ENCODE measurements at places on chromosomes 11 and 22.

DNA sequence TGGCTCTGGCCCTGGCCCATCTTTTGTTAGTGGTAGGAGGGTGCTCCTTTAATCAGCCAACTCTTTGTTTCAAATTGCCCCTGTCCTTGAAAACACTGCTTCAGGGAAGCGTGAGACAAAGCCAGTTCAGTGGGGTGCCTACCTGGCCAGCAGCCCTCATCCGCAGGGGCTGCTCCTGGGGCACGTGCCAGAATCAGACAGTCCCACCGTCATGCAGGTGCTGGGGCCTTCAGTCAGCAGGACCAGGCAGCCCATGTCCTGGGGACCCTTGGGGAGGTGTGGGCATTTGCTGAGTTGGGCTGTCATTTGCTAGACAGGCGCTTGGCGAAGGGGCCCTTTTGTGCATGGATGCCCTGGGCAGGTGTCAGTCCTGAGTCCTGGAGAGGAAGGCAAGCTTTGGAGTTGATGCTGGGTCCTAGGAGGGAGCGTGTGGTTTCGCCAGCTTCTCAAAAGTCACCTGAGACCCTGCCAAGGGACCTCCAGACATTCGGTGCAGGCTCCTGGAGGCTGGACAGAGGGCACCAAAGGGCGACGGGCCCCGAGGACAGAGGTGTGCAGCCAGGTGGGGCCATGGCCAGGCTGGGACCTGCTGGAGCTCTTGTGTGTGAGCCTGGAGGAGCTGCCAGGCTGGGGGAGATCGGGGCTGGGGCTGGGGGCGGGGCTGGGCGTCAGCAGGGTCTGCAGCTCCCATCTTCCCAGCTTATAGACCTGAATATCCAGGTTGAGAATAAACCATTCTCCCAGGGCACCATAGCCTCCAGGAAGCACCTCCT is 15.0 kb upstream of the RTN4R start:
- no peak for DNase-seq

DNA sequence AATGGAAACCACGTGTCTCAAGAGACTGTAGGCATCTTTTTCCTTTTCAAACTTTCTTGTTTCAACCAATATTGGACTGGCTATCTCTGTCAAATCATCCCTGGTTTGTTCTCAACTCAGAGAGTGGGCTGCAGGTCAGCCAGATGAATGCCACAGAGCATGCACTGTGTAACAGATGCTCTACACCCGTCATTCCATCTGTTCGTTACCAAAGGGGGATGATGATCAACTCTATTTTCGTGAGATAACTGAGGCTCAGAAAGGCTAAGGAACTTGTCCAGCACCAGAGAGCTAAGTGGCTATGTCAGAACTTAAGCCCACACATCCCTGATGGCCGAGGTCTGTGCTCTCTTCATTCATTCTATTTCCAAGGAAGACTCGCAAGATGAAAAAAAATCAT is 42.1 kb downstream of the SLC1A2 start:
- no peak for DNase-seq

GRCh38 chr11:66178871-66179270 is 89.6 kb upstream of the RAB1B start:
- DNase-seq = no peak

DNA sequence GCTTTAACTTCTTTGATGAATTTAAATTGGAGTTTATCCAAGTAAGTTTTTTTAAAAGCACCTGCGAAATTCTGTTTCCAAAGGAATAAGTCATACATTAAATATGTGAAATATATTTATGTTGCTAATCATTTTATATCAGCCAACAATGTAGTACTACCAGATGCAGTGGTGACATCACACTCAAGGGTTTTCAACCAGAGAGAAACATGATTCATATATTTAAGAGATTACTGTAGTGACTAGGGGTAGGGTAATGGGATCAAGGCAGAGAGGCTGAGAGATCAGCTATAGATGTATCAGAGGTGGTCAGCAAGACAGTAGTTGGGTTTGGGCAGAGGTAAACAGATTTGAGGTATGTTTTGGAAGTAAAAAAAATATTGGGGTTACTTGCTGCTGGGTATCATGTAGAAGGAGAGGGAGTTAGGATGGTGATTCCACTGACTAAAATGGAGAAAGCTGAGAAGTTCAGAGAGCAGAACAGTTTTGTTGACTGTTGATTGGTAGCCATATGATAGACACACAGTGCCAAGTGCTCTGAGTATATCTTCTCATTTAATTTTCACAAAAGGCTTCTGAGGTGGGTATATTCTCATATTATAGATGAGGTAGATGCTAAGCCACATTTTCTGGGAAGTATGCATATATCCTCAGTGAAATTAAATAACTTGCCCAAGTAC is 39.4 kb downstream of the CEP57 start:
- no peak for DNase-seq

DNA sequence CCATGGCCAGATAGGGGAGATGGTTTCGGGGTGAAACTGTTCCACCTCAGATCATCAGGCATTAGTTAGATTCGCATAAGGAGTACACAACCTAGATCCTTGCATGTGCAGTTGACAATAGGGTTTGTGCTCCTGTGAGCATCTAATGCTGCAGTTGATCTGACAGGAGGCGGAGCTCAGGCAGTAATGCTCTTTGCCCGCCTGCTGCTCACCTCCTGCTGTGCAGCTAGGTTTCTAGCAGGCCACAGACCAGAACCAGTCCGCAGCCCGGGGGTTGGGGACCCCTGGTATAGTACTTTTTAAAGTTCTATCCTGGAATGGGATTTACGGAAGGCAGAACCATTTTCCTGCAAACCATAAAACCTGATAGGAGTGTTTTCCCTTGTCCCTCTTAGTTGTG is 54.6 kb downstream of the POLD3 start:
- DNase-seq = no peak

- no peak for DNase-seq
Observed at GRCh38 chr11:44825058-44825785, 98.5 kb downstream of the TSPAN18 start.

DNA sequence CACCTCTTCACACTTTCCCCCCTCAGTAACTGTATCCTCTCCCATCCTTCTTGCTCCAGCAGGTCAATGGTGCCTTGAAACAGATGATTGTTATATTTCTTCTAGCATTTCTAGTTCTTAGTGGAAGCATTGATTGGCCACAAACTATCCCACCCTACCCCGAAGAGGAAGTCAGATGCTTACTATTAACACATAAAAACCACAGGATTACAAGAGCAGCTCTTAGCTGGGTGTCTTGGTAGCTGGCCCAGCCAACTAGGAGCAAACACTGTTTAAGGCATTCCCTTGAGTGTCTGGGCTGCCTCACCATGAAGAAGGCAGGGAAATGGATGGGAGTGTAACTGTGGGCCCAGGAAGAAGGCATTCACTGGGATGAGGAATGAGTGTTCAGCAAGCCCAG is 176.6 kb downstream of the GRIK4 start:
- DNase-seq = no peak

DNA sequence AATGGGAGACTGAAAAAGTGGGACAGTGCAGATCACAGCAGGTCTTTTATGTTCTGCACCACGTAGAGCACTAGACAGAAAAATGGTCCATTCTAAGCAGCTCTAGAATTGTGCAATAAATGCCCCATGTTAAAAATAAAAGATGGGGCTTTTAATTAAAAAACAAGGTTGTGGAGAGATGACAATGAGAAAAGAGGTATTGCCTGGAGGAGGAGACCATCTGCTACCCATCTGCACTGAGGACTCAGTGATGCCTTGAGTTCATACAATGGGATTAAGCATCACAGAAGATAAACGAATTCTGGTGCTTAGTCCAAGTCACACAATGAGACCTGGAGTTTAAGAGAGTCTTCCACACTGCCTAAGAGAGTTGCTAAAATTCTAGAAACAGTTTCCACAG is 73.6 kb downstream of the PAK1 start:
- no peak for DNase-seq

DNA sequence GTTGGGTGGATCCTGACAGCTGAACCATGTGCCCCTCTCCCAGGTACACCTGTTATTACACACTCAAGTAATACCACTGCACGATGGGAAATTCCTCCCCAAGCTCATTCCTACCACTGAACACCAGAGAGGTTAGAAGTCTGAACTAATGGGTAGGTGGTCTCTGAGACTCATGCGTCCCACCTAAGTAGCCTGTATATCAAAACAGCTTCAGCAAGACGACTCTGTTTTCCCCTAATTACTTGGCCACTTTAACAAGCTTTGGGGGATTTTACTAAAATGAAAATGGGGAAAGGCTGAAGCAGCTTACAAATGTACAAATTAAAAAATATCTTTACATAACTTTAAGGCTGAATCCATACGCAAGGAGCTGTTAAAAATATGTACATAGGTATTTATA is 29.4 kb downstream of the LGR4 start:
- DNase-seq = no peak

- DNase-seq = no peak
Observed at GRCh38 chr11:14703731-14704130, 60.1 kb downstream of the PDE3B start.

- DNase-seq = peak; percentile 35
Observed at GRCh38 chr11:98107736-98108135, 913.0 kb upstream of the CNTN5 start.

DNA sequence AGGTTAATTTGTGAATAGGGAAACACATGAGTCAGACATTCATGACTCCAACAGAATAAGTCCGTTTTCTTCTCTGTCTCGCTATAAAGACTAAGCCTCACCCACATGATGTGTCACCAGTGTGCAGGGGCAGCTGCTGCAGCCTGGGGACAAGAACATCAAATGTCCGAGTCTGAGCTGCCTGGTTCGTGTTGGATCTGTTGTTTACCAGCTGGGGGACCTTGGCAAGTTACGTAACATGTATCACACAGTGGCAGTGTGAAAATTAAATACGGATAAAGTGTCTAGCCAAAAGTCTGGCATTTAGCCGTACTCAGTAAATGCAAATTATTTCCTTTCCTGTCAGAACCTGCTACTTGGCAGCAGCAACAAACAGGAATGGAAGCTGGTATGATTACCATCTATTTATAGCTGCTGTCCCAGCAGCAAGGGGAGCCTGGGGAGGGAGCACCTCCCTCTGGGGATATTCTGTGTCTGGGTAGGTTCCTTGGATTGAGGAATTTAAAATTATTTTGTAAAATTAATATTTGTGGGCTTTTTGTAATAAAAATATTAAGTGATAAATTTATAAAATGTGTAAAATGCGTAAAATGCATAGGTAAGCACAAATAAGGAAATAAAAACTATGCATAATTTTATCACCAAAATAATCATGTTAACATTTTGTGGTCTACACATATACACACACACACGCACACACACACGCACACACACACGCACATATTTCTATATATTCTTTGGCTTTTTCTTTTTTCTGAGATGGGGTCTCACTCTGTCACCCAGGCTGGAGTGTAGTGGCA is 1.3 kb upstream of the CLDN25 start:
- DNase-seq = peak; percentile 44

DNA sequence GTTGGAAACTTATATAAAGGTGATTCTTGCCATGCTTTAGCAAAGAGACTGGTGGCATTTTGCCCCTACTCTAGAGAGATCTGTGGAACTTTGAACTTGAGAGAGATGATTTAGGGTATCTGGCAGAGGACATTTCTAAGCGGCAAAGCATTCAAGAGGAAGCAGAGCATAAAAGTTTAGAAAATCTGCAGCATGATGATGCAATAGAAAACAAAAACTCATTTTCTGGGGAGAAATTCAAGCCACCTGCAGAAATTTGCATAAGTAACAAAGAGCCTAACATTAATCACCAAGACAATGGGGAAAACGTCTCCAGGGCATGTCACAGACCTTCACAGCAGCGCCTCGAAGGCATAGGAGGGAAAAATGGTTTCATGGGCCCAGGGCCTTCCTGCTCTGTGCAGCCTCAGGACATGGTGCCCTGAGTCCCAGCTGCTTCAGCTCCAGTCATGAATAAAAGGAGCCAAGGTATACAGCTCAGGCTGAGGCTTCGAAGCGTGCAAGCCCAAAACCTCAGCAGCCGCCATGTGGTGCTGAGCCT is 83.4 kb downstream of the MRTFA start:
- no peak for DNase-seq

- DNase-seq = no peak
Observed at GRCh38 chr11:2869561-2870427, 15.8 kb downstream of the CDKN1C start.

DNA sequence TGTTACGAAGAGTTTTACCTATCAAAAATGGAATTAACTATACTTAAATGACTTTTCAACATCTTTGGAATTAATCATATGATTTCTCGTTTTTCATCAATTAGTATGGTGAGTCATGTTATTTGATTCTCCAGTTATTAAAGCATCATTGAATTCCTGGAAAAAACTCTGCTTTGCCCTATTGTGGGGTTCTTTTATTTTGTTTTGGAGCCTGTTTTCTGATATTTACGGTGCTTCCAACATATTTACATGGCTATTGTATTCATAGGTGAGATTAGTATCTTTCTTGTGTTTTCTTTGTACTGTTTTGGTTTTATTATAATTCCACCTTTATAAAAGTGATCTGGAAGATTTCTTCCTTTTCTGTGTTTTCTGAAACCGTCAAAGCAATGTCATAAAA is 902.7 kb downstream of the TBC1D22A start:
- no peak for DNase-seq

DNA sequence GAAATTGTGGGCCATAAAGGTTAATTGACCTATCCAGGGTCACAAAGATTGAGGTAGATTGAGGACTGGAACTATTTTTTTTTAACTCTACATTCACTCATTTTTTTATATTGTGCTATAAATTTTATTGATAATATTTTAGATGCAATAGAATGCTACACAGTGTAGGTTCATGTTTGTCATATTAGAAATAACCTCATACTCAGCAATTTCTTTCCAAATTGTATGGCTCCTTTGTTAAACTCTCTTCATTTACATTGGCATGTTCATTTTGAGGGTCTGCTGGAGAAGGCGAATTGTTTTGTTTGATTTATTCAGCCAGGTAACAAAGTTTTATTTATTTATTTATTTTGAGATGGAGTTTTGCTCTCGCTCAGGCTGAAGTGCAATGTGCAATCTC is 44.6 kb downstream of the UVRAG start:
- DNase-seq = no peak

DNA sequence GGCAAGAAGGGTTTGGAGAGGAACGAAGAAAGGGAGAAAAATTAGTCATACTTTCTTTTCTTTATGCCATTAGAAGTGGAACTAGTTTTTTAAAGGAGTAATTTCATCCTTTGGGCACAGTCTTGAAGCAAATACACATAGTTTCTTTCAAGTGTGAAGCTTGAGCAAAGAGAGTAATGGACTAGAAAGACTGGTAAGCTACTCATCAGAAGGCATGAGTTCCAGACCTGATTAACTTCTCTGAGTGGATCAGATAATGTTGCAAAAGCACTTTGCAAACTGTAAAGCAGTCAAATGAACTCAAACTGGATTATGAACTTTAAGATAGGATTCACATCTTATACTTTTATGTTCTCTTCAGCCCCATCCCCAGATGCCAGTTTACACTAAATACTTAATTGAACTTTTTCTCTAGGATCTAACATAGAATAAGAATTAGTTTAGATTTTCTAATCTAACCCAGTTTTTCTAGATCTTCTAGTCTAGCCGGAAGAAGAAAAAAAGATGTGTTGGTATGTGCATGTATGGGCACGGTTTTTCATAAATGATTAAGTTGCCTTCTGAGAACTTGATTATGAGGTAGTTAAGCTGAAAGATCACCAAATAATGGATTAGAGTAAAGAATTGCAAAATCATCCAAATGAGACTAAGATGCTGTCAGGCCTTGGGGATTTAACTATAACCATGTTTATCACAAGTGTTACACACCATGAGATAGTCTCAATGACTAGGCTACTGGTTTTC is 2.5 kb downstream of the DDIAS start:
- no peak for DNase-seq
